ENCODE measurements at places on chromosomes 11 and 22. TPM values are rescaled to one million over a fixed set of nuclear protein-coding genes. Genes with fewer than 3 reads are reported as not detected.

The PRRG4 gene
- total RNA-seq: 1.6 TPM

The C1QTNF6 gene
- 1.1 TPM for total RNA-seq

The LRP5 gene
- 29.5 TPM for total RNA-seq

The RHOD gene
- total RNA-seq: 17.7 TPM

The ADM gene
- total RNA-seq: 61.7 TPM

All from sigmoid colon (tissue), 7 donors.